Left cardiac atrium (tissue), 4 donors: ENCODE measurements at places on chromosomes 1 and 21. TPM values are rescaled to one million over a fixed set of nuclear protein-coding genes. Genes with fewer than 3 reads are reported as not detected.
A peak's percentile ranks its signal among the peaks of the same experiment; 100 is the strongest.

DNA sequence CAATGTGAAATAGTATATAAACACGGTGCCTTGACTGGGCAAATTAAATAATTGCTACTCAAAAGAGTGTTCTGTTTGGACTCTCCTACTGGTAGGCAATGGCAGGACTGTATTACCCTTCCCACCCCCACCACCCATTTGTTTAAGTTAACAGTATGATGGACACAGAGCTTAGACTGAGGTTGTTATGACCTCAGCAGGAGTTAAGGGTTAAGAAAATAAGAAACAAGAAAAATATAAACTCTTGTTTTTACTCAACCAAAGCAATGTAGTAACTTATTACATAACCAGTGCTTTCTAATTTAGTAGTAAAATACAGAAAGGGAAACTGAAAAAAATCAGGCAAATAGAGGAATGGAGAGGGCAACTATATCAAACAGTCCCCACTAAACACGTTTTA, 19.9 kb upstream of the SERPINC1 start:
- DNase-seq = no peak

DNA sequence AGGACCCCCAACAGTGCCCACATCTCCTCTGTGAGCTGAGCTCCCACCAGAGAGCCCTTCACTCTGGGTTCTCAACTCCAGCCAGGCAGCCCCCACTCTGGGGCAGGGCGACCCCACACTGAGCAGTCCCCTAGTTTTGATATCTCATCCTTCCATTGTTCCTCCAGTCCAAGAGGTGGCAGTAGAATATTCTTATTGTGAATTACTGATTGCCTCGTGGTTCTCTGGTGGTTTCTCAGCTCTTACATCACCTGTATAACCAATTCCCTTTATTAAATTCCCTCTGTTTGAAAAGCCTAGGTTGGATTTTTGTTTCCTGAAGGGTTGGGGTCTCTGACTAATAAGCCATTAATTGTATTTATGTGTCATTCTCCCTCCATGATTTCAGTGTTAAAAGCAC, 407.5 kb downstream of the SETD4 start:
- DNase-seq = no peak

PRCC gene
- 32.0 TPM for total RNA-seq

DNA sequence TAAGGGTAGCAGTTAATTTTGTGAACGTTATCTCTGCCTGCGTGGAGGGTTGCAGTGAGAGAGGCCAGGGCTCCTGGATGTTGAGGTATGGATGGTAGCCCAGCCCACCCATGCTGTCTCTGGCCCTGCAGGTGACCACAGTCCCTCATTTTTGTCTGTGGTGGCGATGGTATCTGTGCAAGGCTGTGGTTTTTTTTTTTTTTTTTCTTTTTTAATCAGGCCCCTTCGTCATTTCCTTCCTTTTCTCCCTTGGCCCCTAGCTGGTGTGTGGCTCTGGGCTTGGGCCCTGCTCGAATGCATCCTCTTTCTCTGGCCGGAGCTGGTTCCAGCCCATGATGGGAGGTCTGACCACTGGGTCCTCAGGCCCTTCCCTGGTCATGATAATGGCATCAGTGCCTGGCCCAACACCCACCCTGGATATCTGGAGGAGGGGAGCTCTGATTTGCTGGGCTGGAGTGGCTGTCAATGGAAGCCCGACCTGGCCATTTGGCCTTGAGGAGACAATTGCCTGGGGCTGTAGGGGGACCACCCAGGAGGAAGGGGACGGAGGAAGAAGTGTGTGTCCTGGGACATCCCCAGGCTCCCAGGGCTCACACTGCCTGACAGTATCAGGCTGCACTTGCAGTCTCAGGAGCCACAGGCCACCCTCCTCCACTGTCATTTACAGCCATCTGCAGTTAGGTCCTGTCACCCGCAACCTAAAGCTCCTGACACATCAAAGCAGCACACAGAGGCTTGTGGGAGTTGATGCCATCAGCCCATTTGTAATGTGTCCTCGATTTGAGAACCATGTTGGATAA, 8.1 kb upstream of the RNF187 start:
- DNase-seq = no peak

GRCh38 chr21:45596704-45597318, 46.7 kb upstream of the PCBP3 start:
- peak; percentile 78 for DNase-seq

PRRX1 gene
- total RNA-seq = 38.6 TPM

- DNase-seq = peak; percentile 58
Measured at GRCh38 chr1:15261155-15262002, 14.4 kb downstream of the FHAD1 start.

UQCRHL gene
- 3.9 TPM for total RNA-seq

- DNase-seq = peak; percentile 81
Measured at GRCh38 chr1:62687903-62688686, at the start of gene DOCK7. DOCK7 (minus strand) TSS chr1:62688386; CDS start chr1:62688264, 122 bp downstream.

SLC44A5 gene
- 1.2 TPM for total RNA-seq

GALNT2 gene
- total RNA-seq = 36.8 TPM

- DNase-seq = no peak
Measured at GRCh38 chr1:40684669-40685068, 6.8 kb upstream of the NFYC start.

FAM110D gene
- total RNA-seq = 5.3 TPM

- DNase-seq = no peak
Measured at GRCh38 chr1:203026666-203027663, 674 bp downstream of the PPFIA4 start.

DNA sequence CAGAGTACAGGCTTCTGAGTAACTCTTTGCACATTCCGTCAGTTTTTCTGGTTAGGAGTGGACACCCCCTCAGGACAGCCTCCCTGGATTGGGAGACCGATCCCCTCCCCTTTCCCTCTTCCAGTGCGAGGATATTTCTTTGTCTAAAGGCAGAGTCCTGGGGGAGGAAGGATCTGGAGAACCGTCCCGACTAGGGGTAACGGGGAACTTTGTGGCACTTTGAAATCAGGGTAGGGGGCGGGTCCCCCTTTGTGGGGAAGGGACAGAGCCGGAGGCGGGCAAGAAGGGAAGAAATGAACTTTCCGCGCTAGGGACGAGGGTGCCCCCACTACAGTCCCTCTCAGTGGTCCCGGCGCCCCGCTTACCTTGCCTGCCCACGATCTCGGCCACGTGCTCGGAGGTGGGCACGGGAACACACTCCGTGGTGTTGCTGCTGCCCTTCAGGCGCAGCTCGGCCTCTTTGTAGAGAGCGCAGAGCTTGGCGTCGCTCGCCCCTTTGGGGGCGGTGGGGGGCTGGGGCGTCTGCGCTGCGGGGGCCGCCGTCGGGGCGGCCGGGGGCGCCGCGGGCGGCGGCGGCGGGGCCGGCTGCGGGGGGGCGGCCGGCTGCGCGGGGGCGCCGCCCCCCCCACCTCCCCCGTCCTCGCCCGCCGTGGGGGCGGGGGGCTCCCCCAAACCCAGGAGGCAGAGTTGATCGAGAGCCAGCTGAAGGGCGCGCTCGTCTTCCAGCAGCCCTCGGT, 917 bp downstream of the MEX3A start:
- peak; percentile 24 for DNase-seq

DNA sequence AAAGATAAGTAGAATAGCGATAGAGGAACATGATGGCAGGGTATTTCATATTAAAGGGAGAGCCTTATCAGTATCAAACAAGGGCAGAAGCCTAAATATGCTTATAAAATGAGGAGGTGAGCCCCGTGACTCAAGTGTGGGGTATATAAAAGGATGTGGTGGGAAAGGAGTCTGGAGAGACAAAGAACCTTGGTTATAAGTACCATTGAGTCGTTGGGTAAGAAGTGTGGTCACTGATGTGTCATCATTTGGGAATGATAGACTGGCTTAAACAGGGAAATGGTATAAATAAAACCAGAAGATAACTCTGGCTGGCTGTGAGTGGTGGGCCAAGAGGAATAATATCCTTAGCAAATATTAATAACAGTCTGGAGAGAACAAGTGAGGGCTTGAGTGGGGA, 10.9 kb upstream of the CD5L start:
- DNase-seq = no peak

- DNase-seq = no peak
Measured at GRCh38 chr1:230270559-230271281, 155.4 kb downstream of the PGBD5 start.

GRCh38 chr1:106178791-106179190, 877.7 kb upstream of the PRMT6 start:
- DNase-seq = no peak

DNA sequence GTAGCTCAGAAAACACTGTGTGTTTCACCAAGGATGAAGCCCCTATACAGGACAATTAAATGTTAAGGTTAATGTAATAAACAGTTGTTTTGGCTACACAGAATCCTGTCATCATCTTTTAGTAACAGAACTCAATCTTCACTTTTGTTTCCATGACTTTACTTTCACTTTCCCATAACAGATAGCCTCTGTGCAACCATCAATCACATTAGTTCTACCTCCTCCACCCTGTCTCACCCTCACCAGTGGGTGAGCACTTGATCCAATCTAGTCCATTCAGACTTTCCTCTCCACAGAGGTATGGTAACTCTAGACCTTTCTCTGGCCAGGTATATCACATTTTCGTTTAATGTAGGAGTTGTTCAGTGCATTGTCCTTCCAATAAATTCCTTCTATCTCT, 1018.5 kb downstream of the ADGRL2 start:
- no peak for DNase-seq

DNA sequence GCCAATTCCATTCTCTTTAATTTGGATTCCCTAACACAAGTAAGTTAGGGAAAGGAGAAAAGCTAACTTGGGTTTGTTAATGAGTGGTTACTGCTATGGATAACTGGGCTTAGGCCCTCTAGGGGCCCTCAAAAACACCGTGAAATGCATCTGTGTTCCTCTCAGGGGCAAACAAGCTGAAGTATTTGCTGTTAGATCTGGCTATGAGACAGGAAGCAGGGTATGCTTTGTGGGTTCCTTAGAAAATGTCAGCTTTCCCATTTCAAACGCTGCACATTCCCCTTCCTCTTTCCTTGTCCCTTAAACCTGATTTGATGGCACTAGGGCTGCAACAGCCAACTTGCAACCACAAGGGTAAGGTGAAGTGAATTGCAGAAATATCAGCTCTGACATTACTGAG, 5.7 kb upstream of the CAP1 start:
- DNase-seq = no peak

DNA sequence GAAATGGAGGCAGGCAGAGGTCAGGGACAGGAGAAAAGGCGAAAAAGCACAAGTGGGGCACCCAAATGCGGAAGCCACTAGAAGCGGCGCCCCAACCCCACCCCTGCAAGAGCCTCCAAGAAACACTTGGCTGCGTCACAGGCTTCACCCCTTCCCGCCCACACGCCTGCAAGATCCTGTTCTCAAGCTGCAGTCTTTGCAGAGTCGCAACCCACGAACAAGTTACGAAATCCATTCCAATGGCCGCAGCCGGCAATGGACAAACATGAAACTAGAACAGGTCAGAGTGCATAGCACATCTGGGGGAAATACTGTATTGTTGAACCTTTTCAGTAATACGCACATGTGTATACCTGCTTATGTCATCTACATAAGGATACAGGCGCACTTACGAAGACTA, 103.6 kb downstream of the PSMG1 start:
- DNase-seq = peak; percentile 77

DDAH1 gene
- 15.6 TPM for total RNA-seq

DNA sequence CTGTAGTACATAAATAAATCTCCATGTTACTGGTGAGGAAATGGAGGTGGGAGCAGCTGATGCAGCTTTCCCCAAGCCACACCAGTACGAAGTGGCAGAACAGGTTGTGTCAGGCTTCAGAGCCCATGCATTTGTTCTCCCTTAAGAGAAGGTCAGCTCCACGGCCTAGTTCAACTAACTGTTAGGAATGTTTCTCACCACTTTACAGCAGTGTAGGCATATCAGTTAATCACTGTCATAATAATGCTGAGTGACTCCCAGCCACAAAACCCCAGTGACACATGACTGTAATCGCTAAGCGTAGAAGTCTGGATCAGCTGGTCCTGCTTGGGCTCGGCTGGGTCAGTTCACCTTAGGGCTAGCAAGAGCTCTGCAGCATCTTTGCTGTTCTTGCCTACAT, 90.4 kb downstream of the VPS26C start:
- no peak for DNase-seq

PRAMEF26 gene
- not detected for total RNA-seq

- no peak for DNase-seq
Measured at GRCh38 chr1:15334995-15335394, 74.7 kb upstream of the EFHD2 start.

- no peak for DNase-seq
Measured at GRCh38 chr21:45507888-45508508, 34.2 kb downstream of the SLC19A1 start.

DNA sequence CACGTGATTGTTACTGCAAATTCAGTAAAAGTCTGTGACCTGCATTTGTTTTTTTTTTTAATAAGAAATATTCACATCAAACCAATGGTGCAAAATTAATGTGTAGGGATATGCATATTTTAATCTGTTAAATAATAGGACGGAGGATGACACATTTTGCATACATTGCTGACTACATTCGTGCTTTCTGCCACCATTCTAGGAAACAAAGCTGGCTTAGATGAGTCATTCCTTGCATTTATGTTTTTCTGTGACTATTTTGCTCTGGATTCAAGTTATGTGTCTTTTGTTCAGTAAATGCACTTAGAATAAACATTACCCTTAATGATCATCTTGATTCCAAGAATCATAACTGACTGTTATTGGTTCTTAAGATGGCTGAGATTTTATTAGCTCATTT, 23.9 kb upstream of the CYYR1 start:
- DNase-seq = no peak

DNA sequence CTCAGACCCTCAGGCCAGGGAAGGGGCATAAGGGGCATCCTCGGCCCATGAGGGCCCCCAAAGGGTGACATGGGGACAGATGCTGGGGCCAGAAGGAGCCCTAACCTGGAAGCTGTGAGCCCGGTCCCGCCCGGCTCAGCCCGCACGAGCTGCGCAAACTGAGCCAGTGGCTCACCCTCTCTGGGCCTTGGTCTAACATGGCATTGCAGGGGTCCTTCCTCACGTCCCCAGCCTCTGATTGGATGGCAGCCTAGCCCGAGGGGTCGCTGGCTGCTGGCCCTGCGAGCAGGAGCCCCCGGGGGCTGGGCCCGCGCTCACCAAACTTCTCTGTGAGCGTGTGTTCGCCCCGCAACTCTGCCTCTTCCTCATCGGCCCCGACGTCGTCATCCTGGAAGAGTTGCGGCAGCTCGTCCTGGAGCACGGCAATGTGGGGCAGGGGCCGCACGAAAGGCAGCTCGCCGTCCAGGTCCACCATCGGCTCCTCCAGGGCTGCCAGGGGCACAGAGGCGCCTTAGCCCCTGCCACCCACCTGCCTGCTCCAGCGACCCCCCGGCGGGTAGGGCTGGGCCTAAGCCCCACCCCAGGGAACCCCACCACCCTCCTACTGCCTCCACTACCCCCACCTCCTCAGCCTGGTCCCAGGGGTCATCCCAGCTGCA, 54.4 kb downstream of the ARHGEF16 start:
- DNase-seq = no peak

DNA sequence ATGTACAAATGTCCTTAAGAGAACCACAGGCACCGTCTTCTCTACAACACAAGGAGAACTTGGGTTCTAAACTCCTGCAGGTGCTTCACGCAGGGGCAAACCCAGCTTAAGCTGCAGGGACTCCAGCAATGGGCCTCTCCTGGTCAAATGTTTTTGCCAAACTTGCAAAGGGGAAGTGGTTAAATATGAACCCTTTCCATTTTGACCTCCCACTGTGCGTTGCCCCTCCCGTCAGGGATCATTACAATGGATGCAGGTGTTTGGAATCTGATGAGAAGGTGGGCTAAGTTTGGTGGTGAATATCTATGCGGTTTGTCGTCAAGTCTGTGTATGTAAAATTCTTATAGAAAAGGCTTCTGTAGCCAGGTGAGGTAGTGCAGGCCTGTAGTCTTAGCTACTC, 29.1 kb upstream of the SLC25A33 start:
- DNase-seq = no peak

- DNase-seq = peak; percentile 39
Measured at GRCh38 chr1:167899253-167899681, 14.7 kb downstream of the ADCY10 start.
